ENCODE measurements at places on chromosomes 16 and 17.

DNA sequence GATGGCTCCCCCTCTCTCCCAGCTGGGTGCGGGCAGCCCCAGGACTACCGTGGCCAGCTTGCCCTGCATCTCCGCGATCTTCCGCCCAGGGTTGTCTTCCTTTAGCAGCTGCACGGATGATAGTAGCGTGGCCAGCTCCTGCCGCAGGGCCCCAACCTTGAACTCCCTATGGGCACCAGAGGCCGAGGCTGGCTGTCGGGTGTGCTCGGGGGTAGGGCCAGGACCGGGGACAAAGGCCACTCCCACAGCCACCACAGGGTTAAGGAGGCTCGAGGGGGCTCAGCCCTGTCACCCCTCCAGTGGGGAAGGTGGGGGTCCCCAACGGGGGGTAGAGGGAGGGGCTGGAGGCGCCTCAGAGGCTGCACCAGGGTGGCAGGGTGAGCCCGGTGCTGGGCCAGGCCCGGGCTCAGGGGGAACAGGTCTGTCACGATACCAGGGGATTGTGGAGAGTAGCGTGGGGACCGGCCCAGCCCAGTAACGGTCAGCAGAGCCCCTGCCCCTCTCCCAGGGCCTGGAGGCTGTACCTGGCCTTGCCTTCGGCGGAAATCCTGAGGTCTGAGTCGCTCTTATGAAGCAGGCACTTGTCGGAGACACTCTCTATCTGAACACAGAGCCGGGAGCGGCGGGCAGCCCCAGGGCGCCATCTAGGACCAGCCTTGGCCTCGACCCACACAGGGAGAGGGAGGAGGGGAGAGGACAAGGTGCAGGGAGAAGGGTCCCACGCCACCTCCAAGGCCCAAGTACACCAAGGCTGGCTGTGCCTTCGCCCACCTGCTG is 5.2 kb downstream of the PERCC1 start:
- ATAC-seq = no peak

- ATAC-seq = no peak
Measured at GRCh38 chr16:71852561-71852960, 6.8 kb downstream of the ATXN1L start.

DNA sequence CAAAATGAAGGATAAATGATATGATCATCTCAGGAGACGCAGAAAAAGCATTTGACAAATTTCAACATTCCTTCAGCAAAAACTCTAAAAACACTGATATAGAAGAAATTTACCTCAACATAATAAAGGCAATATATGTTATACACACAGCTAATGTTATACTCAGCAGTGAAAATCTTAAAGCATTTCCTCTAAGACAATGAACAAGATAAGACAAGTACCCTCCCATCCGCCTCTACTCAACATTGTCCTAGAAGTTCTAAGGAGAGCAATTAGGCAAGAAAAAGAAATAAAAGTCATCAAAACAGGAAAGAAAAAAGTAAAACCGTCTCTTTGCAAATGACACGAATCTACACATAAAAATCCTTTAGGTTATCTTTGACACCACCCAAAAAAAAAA is 1432.8 kb downstream of the CDH11 start:
- no peak for ATAC-seq

GRCh38 chr16:8258523-8258922 is 331.8 kb downstream of the TMEM114 start:
- no peak for ATAC-seq

- ATAC-seq = no peak
Measured at GRCh38 chr16:2587891-2588565, 50.2 kb downstream of the PDPK1 start.

GRCh38 chr16:66515596-66516508 is 34.1 kb downstream of the TK2 start:
- no peak for ATAC-seq

- ATAC-seq = no peak
Measured at GRCh38 chr16:50991006-50991405, 160.1 kb downstream of the SALL1 start.

DNA sequence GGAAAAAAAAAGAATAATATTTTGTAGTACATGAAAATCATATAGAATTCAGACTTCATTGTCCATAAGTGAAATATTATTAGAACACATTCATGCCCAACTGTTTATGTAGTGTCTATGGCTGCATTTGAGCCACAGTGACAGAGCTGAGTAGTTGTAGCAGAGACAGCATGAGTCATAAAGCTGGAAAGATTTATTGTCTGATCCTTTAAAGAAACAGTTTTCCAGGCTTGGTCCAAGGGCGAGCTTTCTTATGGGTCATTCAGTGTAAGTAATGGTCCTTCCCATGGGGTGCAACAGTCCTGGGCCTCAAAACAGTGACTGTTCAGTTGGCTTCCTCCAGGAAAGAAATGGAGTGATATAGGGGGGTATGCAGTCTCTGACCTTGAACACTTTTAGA is 260.2 kb downstream of the HS3ST4 start:
- no peak for ATAC-seq

GRCh38 chr16:86062271-86062965 is 163.5 kb downstream of the IRF8 start:
- ATAC-seq = no peak

GRCh38 chr16:4826526-4826925 is 20.6 kb downstream of the GLYR1 start:
- no peak for ATAC-seq

- ATAC-seq = no peak
Measured at GRCh38 chr17:66165537-66166123, 26.3 kb downstream of the CEP112 start.

GRCh38 chr16:67530013-67530939 is 1.6 kb downstream of the RIPOR1 start:
- ATAC-seq = peak; percentile 28

GRCh38 chr16:64363039-64363438 is 758.8 kb downstream of the CDH11 start:
- ATAC-seq = no peak

- ATAC-seq = no peak
Measured at GRCh38 chr17:74134991-74135390, 68.5 kb upstream of the RPL38 start.

- no peak for ATAC-seq
Measured at GRCh38 chr16:7218936-7219335, 113.7 kb upstream of the RBFOX1 start.

- ATAC-seq = no peak
Measured at GRCh38 chr17:33567223-33567622, 274.1 kb upstream of the ASIC2 start.

GRCh38 chr17:9004132-9004960 is 17.0 kb upstream of the NTN1 start:
- ATAC-seq = no peak

GRCh38 chr16:4795181-4795827 is at the start of gene SMIM22:
TSS of gene SMIM22 (plus strand) at chr16:4795369. CDS start at chr16:4795735, 366 bp downstream.
- no peak for ATAC-seq

DNA sequence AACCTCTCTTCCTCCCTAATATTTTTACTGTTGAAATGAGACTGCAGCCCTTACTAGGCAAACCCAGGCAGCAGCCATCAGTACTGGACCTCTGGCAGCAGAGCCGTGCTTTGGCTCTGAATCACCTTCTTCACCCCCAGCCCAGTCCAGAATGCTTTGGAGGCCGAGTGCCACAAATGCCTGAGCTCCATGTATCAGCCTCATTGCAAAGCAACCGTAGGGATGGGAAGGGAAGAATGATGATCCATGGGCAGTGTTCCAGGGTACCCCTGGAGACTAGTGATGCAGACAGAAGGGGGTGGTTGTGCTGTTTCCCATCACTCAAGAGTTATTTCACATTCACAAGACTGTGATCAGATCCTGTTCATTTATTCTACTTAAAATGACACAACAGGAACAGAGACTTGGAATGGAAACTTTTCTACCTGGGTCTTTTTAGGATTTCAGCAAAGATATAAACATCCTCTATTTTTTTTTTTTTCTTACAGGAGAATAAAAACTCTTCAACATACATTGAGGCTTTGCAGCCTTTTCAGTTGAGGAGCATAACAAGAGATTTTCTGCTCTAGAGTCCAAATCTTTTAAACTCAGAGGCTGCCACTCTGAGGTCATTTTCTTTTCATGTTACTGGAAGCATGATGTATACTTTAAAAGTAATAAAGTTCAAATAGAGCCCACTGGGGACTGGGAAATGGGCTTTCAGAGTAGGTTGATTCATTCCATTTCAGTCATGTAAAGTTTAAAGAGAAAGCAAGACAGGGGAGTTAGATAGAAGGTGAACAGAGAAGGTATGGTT is 138.3 kb downstream of the KCNJ2 start:
- no peak for ATAC-seq

GRCh38 chr16:87952751-87953150 is 1.5 kb downstream of the BANP start:
- no peak for ATAC-seq

- ATAC-seq = peak; percentile 59
Measured at GRCh38 chr16:15899538-15900100, 11.2 kb upstream of the CEP20 start.

GRCh38 chr17:14488958-14489550 is 188.2 kb downstream of the HS3ST3B1 start:
- ATAC-seq = no peak

GRCh38 chr17:45895969-45896785 is 1.8 kb downstream of the MAPT start:
- no peak for ATAC-seq

DNA sequence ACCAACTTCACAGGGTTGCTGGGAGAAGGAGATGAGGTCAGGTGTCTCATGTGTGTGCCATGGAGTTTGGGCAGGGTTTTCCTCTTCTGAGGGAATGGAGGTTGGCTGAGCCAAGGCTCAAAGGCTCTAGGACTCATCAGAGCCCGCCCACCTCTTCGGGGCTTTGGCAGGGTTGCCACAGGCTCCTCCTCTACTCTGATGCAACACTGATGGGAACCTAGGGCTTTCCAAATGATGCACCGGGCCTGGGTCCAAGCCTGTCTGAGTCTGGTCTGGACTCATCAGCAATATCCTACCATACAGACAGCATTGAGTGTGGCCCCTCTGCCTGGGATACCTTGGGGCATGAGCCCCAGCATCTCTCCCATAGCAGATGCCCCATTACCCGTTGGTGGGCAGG is 59.5 kb upstream of the LHX1 start:
- no peak for ATAC-seq

All from activated CD4-positive, CD25-positive, alpha-beta regulatory T cell treated with anti-CD3 and anti-CD28 coated beads, Interleukin-2, amount 50 U/mL, for 24 hours (primary cell).